AML-193 (cell line): ENCODE measurements at places on chromosomes 1 and 21.

GRCh38 chr1:109641861-109642260, 14.0 kb upstream of the GSTM4 start:
- DNase-seq, result no peak

- DNase-seq, result no peak
Measured at GRCh38 chr1:31679676-31680230, 24.1 kb downstream of the COL16A1 start.

- DNase-seq, result no peak
Measured at GRCh38 chr1:10456048-10456447, 6.2 kb downstream of the CORT start.

DNA sequence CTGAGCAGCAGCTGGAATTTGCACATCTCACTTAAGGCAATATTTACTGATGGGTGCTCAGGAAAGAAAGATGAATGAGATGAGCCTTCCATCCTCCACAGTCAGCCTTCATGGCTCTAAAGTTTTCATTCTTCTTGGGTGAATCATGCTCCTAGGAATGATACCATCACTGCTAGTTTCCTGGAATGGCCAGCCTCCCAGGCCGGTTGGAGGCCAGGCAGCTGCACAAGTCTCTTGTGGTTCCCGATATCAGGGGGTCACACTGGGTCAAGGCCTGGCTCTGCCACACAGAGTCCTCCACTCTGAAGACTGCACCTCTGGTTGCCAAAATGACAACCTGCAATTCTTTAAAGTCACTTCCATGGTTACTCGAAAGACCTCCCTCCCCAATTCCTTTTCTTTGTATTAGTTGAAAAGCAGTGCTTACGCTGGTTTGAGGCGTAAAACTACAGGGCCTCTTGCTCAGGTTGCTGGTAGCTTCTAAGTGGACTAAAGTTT, 46.2 kb upstream of the PALMD start:
- DNase-seq, result no peak

DNA sequence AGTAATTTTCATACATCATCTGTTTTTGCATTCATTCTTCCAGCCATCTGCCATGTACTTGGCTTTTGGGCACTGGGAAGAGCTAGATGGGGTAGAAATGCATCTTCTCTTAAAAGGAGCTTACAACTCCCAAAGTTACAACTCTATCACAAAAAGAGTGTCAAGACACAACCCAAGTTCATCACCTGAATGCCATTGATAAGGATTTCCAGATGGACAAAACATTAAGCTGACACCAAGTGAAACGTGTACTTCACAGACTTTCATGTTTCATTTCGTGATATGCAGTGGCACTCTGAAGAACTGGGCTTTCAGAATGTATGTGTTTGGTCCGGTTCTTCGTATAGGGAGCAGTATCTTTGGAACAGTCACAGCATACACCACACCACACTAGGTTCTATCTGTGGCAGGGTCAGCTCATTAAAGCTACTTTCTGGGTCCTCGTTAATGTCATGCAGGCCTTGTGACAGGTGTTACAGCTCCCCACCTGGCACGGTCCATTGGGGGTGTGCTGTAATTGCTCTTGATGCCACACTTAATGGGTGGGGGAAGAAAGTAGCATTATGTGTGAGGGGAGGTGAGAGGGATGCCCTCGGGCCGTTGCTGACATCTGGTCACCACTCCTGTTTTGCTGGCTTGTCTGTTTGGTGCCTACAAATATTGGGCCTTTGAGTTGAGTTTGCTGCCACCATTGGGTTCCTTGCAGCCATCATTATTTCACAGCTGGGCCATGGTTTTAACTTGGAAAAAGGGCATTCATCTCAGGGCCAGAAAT, 164.9 kb downstream of the NFIA start:
- no peak for DNase-seq

DNA sequence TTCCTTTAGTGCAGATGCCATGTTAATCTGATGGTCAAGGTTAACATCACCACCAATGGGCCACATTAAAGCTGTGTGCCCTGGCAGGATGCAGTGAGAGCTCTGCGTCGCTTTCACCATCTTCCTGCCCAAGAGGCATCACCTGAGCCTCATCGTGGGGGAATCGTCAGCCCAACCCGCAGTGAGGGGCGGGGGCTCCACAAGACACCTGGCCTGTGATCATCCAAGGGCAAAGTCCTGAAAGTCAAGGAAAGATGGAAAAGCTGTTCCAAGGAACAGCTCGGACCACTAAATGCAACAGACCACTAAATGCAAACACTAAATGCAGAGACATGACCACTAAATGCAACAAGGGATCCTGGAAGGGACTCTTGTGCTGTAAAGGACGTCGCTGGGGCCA, 49.9 kb downstream of the WDR4 start:
- DNase-seq, result no peak

GRCh38 chr1:31585736-31586365, 9.5 kb downstream of the TINAGL1 start:
- no peak for DNase-seq

DNA sequence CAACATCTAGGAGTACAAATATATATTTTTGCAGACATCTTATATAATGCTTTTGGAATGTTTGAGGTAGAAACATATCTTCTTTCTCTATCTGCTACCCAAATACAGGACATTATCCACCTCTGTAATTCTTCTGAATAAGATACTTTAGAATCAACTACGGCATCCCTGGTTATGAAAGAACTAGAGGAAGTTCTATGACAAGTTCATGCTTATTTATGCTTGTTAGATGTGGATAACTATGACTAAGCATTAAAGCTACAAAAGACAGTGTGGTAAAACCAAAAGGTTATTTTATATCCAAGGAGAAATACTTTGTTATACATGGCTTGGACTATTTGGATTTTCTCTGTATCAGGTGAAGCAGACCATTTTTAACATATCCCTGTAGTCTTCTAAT, 894.0 kb downstream of the KCNT2 start:
- DNase-seq, result no peak

- peak; percentile 55 for DNase-seq
Measured at GRCh38 chr1:3890389-3891328, 9.4 kb downstream of the C1orf174 start.

GRCh38 chr21:14543983-14544382, 2.1 kb downstream of the SAMSN1 start:
- no peak for DNase-seq

DNA sequence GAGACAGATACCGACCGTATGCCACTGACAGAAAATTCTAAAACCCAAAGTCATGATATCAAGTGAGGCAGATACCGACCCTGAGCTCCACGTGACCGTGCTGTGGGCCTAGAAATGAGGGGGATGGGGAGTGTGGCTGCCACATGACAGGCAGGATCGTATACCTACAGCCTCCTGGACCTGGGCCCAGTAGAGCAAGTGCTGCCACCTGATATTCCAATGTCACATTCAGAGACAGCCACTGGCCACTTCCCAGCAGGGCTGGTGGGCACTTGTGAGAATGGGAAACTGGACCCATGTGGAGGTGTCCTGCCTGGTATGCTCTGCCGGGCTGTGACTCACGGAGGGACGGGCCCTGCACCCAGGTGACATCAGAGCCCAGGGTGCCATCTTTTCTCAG, 44.6 kb upstream of the CLDN14 start:
- no peak for DNase-seq

DNA sequence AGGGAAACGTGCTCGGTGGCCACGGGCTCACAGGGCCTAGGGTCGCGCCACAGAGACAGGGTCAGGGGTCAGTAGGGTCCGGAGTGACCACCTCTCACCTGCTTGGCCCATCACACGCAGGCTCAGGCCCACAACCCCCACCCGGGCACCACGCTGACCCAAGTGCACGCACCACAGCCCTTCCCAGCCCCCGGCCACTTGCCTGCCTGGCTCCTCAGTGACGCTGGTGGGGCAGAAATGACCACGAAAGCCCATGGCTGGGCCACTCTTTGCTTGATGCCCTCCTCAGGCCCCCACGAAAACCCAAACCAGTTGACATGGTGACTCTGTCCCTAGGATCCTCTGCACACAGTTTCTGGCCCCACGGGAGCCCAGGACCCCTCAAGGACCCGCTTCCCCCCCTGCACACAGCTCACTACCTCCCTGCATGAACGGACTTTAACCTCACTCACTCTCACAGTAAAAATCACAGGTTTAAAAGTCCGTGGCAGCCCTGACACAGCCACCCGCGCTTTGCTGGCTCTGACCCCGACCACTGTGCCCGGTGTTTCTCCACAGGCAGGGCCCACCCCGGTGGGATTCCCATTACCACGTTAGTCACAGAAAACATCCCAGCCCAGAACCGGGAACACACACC, 20.7 kb downstream of the NADK start:
- no peak for DNase-seq

- no peak for DNase-seq
Measured at GRCh38 chr21:25944672-25945213, 210.0 kb downstream of the GABPA start.

DNA sequence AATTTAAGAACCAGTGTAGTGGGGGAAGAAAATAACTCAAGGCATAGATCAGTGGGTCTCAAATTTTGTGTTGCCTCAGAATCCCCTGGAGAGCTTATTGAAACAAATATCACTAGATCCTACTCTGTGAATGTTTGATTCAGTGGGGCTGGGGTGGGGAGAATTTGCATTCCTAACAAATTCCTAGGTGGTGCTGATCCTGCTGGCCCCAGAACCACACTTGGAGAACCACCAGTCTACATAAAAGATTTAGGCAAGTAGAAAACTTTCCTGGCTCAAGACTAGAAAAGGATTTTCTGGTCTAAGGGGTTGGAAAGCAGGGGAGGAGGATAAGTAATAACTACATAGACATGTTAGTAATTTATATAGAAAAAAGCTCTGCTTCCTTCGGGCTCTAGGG, 34.1 kb upstream of the C1orf21 start:
- no peak for DNase-seq
